ENCODE measurements at places on chromosomes 3 and 15.

GRCh38 chr15:72341361-72341760 lies 21.4 kb upstream of the CELF6 start:
- DNase-seq, result no peak

- DNase-seq, result no peak
Observed at GRCh38 chr3:21839176-21839575, 88.2 kb upstream of the ZNF385D start.

DNA sequence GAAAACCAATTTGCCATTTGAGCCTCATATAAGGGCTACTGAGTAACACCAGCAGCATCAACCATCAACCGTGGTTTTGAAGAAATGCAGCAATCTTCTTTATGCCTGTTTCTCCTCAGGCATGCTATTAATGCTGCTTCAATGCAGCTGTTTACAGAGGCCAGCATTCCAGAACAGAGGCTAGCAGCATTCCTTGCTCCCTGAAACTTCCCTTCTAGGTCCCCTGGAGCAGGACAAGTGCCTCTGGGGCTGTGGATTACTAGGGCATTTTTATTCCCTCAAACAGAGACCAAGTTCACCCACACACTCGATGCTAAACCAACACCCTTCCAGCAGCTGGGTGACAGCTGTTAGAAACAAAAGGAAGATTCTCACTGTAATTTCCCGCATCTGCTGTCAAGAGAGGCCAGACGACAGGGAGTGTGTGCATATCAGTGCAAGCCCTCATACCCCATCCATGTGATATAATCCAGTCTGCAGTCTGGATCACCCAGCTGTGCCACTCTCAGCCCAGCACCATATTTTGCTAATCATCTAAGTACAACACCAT lies 57.5 kb downstream of the HOMER2 start:
- DNase-seq, result no peak

GRCh38 chr3:87996882-87997281 lies 61.9 kb downstream of the CGGBP1 start:
- no peak for DNase-seq

GRCh38 chr3:68007621-68008226 lies 353.3 kb upstream of the SUCLG2 start:
- no peak for DNase-seq

GRCh38 chr15:32099097-32099785 lies 68.9 kb downstream of the CHRNA7 start:
- no peak for DNase-seq
